Muscle of arm (tissue), 14 donors: ENCODE measurements at places on chromosomes 7 and 10. TPM values are rescaled to one million over a fixed set of nuclear protein-coding genes. Genes with fewer than 3 reads are reported as not detected.

DNA sequence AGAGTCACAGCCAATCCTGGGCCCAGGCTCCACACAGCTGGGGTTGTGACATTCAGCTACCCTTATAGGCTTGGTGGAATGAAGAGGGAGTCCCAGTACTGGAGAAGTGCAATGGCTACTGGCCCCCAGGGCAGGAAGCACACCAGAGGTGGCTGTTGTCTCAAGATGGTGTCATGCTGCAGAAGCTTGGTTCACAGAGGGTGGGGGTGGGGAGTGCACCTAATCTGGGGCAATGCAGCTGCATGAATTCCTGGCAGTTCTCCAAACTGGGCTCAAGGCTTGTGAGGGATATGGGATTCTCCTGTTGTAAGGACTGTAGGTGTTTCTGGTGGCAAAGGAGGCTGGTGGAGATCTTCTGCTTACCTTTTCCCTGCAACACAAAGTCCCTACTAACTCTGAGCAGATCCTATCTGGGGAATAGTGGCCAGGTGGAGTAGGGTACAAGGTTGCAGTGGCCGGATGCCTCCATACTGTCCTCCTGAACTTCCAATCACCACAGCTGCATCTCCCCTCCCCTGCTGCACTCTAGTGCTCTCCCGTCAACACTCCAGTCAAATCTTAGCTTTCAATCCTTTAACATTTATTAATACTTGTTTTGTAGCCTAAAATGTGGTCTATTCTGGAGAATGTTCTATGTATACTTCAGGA is 27.4 kb upstream of the PLA2G12B start:
- DNase-seq = no peak

The CLCN1 gene
- polyA plus RNA-seq = 1.9 TPM

- no peak for DNase-seq
Measured at GRCh38 chr10:27482984-27483956, 20.8 kb upstream of the RAB18 start.

- DNase-seq = no peak
Measured at GRCh38 chr7:72321081-72321480, 91.1 kb downstream of the CALN1 start.

GRCh38 chr7:50661345-50662040 is 96.3 kb upstream of the DDC start:
- no peak for DNase-seq
